ENCODE measurements at places on chromosomes 6 and 20.

- DNase-seq, result peak; percentile 31
Measured at GRCh38 chr6:37860226-37860839, 40.8 kb downstream of the ZFAND3 start.

DNA sequence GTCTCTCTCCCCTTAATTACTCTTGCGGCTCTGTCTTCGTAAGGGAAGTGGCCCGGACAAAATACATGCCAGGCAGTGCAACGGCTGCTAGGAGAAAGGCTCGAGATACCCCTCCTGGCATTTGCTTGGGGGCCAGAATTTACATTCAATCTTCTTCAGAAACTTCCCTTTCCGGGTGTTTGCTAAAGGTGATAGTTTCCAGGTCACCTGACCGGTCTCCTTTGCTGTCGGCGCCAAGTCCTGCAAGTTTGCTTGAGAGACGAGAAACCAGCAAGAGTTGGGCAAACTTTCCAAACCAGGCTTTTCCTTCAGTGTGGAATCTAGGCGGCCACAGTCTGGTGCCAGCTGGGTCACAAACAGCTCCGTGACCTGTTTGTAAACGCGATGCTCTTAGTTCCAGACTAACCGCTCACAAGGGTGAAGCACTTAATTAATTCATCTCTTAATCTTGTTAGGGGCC lies 563 bp upstream of the SRSF3 start:
- DNase-seq, result no peak

GRCh38 chr6:10266061-10266460 lies 148.8 kb downstream of the TFAP2A start:
- DNase-seq, result no peak

GRCh38 chr6:36545767-36546307 lies 1.4 kb downstream of the STK38 start:
- DNase-seq, result no peak

DNA sequence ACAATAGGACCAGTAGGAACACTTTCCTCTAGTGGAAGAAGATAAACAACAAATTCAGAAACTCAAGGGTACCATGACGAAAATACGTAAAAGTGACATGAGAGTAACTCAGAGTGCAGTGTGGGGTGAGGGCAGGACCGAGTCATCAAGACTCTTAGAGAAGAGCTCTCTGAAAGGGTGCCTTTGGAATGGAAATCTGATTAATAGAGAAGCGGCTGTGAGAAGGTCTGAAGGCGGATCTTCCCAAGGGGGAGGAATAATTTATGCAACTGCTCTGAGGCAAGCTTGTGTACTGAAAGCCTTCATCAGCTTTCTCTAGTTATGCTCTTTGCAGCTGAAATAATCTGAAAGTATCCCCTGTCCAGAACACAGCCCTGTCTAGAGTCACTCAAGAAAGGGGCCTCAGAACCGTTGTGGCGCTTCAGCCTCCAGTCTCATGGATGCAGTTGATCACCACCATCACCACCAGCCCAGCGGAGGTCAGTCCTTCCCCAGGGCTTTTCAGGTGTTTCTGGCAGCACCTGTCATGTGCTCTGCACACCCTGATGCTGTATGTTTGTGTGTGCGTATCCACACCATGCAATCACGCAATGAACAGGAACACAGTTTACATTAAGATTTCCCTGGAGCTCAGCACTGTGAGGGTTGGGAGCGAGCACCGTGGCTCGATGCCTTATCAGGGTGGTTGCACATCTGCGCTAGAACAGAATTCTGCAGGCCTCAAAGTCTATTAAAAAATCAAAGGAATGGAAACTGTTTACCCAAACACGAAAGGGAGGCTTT lies 396.5 kb downstream of the SMOC2 start:
- DNase-seq, result no peak

DNA sequence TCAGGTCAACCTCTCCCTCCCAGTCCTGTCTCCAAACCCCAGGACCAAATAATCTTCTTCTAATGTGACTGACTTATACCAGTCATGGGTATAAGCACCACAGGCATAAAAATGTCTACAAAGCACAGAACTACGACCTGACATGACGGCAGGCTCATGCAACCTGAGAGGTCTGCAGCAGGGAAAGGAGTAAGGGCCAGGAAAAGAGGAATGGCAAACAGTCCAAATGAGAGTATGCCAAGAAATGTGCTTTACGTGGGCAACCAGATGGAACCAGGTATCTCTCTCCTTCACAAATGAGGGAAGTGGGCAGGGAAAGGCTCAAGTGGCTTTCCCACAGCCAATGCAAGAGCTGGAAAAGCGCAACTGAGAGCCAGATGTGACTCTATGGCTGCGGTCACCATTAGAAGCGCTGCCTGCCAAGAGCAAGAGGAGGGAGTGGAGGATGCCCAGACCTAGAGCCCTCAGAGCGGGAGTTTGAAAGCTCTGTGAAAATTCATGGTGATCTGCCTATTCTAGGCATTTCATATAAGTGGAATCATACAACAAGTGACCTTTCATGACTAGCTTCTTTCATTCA lies 6.0 kb downstream of the APMAP start:
- no peak for DNase-seq

DNA sequence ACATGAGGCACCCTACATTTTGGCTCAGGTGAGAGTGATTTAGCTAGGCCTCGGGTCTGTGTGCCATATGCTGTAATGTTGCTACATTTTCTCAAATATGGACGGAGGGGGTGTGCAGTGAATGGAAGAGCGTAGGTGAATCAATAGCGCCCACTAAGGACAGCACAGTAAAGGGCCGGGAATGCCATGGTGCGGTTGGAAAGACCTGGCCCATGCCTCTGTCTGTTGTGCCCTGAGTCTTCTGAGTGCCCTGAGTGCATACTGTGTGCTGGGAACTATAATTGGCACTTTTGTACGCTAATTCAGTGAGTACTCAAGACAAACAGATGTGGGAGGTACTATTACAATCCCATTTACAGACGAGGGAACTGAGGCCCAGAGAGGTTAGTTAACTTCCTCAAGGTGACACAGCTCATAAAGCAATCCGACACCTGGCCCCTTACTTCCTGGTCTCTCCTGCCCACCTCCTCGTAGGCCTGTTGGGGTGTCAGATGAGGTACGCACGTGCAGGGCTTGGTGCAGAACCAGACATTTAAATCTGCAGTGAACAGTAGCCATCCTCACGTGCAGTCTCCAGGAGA lies 17.3 kb downstream of the SLC22A1 start:
- no peak for DNase-seq

DNA sequence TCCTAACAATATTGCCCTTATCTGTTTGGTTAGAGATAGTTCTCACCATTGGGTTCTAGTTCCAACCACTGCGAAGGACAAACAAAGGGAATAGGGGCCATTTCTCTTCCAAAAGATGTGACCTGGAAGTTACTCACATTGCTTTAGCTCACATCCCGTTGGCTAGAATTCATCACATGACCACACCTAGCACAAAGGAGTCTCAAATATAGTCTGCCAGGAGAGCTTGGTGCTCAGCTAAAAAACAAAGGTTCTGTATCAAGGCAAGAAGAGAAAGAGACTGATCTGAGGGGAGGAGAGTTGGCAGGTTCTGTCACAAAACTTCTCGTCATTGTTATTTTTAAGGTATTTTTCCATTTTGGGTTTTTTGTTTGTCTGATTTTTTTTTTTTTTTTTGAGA lies 69.8 kb upstream of the GNRH2 start:
- no peak for DNase-seq

DNA sequence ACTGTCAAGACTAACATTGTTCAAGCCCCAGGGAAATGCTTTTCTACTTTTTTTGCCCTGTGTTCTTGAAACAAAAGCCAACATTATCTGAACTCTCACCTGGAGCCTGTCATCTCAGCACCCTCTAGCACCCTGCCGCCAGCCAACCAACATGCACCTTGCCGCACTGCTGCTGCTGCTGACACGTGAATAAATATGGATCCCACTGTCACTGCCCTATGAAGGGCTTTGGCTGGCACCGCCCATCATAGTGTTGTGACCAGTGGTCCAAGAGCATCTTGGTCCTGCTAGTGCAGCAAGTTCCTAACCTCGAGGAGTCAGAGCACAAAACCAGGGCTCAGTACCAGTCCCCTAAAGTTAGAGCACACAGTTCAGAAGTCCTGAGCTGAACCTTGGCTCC lies 41.6 kb downstream of the CENPW start:
- DNase-seq, result no peak

- DNase-seq, result no peak
Measured at GRCh38 chr20:33540427-33540826, 50.5 kb downstream of the CBFA2T2 start.

DNA sequence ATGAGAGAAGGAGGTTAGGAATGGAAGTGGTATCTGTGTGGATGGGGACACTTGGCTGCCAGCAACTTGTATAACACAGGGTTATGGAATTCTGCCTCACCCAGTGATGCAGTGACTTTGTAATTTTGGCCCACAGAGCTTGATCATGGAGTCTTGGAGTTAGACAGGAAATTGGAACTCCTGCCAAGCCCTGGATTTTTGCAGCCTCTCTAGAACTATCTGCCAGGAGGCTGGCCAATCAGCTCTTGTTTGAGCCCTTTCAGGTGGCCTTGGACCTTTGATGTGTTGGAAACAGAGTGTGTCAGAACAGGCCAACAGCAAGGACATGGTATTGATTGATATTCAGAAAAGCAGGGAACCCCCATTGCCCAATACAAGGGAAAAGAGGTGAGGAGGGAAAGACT lies 157.7 kb upstream of the GGTLC1 start:
- peak; percentile 36 for DNase-seq

DNA sequence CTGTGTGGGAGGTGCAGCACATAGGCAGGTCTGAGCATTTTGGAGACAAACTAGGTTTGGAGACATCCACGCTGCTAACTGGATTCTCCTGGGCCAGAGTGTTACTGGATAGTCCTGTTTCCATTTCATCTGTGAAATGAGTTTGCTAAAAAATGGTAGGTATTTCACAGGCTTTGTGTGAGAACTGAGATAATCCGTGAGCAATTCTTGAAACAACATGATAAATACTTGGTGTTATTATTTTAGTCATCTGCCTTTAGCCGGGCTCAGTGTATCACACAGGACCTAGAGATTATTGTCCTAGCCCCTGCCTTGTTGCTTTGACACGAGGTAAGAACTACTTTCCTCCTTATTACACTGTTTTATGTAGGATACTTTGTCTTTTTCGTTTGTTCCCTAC lies 63.0 kb downstream of the PRR18 start:
- DNase-seq, result no peak

- no peak for DNase-seq
Measured at GRCh38 chr20:11569163-11569562, 348.5 kb upstream of the BTBD3 start.

- DNase-seq, result no peak
Measured at GRCh38 chr20:53752971-53753879, 159.6 kb upstream of the ZNF217 start.

- no peak for DNase-seq
Measured at GRCh38 chr20:51807720-51808250, 5.5 kb upstream of the SALL4 start.

- DNase-seq, result peak; percentile 32
Measured at GRCh38 chr6:147283460-147283859, 79.2 kb downstream of the STXBP5 start.

DNA sequence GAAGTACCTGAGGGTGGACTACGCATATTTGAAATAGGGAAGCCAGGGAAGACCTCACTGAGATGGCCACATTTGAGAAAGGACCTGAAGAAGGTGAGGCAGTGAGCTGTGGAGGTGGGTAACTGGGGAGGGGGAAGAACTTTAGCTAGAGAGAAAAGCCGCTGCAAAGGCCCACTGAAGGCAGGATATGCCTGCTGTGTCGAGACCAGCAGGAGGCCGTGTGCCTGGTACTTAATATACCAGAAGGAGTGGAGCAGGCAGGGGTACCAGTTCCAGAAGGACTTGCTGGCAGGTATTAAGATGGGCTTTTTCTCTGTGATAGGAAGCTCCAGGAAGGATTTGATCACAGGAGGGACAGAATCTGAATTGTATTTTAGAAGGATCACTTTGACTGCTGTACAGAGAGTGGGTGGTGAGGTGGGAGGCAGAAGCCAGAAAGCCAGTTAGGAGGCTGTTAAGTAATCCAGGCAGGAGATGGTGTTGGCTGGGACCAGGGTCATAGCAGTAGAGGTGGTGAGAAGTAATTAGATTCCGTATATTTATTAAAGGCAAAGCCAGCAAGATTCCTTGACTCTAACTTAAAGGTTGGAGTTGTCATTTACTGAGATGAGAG lies 54.2 kb upstream of the FANCE start:
- DNase-seq, result no peak

DNA sequence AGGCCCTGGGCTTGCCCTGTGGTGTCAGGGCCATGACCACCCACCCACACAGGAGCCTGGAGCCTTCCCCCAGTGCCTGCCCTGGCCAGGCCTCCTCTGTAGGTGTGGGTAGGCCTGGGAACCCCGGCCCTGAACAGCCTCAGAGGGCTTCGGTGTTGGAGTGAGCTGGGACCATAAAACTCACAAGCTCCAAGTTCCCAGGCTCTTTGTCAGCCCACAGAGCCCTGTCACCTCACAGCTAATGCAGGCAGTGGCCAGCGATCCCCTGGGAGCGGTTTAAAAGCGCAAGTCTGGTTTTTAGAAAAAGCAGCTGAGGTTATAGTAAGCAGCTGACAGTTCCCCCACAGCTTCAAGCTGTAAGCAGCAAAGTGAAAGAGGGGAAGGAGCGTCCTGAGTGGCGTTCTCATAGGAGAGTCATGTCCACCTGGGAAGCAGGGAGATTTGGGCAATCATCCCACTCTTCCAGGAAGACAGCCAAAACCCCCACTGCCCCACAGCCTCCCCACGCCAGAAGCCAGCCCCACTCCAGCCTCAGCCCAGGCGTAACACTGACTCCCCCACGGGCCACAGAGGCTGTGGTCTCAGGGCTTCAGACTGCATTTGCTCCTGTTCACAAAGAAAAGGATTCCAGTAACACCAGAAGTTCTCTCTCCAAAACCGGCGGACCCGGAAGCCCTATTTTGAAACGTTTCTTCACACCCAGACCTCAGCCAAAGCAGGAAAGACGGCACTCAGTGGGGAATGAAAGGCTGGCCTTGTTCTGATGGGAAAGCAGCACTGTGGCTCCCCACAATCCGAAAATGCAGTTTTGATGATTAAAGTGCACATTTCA lies 34.3 kb upstream of the FOXC1 start:
- peak; percentile 45 for DNase-seq

GRCh38 chr6:116289876-116290275 lies 10.1 kb upstream of the TSPYL1 start:
- no peak for DNase-seq

DNA sequence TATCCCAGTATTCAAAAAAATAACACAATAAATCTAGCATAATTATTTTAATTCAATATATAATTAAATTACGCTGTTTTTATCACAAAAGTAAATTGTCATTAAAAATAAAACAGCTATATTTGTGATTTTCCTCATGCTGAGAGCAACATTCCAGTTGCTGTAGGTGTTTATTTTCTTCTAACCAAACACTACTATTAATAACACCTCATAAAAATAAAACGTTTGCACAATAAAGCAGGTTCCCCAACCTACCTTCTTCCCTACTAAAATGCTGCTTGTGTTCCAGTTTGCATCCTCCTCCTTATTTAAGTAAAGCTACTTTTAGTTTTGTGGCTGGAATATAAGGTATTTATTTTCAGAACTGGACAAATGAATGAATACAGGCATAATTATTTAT lies 108.2 kb upstream of the LGSN start:
- DNase-seq, result no peak

DNA sequence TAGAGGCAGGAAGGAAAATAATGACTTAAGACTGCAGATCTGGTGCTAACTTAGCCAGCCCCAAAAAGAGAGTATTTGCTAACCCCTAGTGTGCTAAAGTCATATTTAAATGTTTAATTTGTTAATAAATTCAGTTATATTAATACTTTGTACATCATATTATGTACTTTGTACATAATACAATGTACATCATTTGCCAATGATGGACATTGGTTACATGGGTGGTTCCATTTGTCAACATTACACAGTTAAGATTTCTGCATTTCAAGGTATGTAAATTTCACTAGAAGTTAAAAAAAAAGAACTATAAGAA lies 63.9 kb upstream of the PIM1 start:
- DNase-seq, result no peak

GRCh38 chr6:136171231-136171630 lies 78.9 kb downstream of the MTFR2 start:
- DNase-seq, result no peak
